ENCODE measurements at places on chromosomes 11 and 22.
A peak's percentile ranks its signal among the peaks of the same experiment; 100 is the strongest.

GRCh38 chr11:134760299-134760698 lies 348.3 kb upstream of the B3GAT1 start:
- no peak for DNase-seq

GRCh38 chr22:42933485-42934091 lies 76.5 kb upstream of the ARFGAP3 start:
- DNase-seq, result peak; percentile 65

- DNase-seq, result no peak
Measured at GRCh38 chr11:72786305-72787215, 7.3 kb downstream of the STARD10 start.

GRCh38 chr22:46377525-46378425 lies 42.3 kb downstream of the TRMU start:
- DNase-seq, result no peak

DNA sequence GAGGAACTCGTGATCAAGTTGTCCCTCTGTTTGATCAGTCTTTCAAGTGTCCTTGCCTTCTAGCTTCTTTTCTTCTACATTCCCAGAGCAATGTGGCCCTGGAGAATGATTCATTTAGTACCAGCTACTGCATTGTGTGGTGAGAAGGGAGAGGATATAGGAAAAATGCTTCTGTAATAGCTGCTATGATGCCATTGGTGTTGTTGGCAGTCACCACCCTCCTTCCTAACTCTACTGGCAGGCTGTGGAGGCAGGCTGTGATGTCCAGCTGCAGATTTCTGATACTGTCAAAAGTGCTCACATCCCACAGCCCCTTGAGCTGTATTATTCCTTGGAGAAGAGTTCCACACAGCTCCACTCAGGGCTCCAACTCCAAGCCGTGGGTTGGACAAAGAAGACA lies 52.8 kb downstream of the ENDOD1 start:
- DNase-seq, result no peak

DNA sequence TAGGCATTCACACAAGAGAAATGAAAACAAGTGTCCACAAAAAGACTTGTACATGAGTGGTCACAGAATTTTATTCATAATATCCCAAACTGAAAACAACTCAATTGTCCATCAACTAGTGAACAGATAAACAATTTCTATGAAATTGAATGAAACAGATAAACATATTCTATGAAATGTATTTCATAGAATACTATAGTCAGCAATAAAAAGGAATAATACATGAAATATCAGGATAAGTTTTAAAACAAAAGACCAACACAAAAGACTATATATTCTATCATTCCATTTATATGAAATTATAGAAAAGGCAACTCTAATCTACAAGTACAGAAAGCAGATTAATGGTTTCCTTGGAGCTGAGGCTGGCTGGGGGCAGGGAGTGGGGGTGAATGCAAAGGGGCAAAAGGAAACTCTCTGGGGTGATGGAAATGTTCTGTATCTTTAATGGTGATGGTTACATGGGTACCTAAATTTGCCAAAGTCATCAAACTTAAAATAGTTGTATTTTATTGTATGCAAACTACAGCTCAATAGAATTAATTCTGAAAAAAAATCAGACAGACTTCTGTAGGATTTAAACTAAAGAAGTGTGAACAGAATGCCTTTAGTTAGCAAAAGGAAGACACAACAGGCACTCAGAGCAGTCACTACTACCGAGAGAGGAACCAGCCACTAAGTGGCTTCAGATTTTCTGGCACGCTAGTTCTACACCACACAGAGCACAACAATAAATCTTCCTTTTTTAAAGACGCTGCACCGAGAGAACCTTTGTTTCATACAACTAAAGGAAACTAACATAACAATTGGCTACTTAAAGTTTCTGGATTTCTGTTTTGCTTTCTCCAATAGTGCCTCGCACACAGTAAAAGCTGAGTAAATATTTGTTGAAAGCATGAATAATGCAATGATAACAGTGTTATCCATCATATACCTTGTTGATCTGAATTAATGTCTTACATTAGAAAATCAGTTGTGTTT lies 15.4 kb downstream of the CCDC34 start:
- no peak for DNase-seq

Data from epithelial cell of proximal tubule (primary cell).